DMS79 (cell line): ENCODE measurements at places on chromosomes 4 and X.

- DNase-seq: no peak
Observed at GRCh38 chr4:26952891-26953290, 92.2 kb downstream of the STIM2 start.

GRCh38 chr4:112312610-112313239 lies 15.6 kb downstream of the ALPK1 start:
- DNase-seq: no peak

DNA sequence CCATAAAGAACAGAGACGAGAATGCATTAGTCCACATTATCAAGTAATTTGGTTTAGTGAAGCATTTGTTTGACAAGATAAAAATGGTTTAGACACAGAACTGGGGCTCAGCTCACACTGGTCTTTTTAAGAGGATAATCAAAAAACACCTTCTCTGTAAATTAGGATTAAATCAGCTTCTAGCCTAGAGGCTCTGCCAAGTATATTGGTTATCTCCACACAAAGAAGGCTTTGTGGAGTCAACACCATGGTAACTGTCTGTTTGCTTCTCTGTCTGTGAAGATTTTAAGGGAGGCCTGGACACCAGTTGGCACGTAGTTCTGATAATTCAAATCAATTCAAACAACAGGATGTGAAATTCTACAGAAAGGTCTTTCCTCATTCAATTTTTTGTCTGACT lies 687.0 kb downstream of the DMD start:
- DNase-seq: no peak

DNA sequence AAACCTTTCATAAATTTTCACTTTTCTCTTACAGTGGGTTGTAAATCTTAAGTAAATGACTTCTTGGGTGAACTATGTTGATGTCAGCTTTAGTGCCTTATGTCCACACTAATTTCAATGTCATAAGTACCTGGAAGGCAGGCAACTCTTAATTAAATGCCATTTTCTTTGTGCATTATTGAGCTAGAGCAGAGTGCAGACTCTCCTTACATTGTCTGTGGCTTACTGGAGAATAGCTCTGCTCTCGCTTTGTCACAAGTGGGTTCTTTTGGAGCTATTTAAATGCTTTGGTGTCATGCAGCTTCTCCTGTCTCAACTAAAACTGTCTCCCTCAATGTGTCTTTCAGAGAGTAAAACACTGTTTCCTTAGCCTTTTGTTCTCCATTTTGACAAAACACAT lies 411.6 kb downstream of the STIM2 start:
- DNase-seq: no peak

DNA sequence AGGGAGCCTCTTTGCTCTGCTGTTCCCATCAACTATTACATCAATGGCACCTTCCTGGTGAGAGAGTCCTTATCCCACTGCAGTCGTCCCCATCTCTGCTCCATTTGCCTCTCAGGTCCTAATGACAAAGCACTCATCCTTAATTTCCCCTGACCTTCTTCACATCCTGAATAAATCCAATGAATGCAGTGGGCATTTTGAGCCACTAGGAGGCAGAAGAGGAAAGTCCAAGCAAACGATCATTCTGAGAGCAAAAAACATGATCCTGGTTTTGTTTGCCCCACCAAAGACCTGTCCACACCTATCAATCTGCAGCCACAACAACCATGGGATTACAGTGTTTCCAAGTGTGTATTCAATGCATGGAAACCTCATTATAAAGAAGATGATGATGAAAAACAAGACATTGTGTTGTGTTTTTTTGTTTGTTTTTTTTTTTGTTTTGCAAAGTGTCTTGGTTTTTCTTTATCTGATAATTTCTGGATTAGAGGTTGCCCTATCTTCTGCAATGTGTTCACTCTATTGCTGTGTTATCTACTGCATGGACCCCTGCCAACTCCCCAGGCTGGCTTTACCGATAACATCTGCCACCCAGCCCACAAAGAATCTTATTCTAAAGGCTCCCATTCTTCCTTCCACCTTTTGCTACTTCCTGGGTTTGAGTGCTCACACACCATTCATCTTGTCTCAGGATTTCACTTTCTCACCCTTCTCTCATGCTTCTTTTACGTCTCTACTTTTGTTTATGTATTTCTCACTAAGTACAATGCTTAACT lies 207.2 kb downstream of the NLGN4X start:
- DNase-seq: no peak

DNA sequence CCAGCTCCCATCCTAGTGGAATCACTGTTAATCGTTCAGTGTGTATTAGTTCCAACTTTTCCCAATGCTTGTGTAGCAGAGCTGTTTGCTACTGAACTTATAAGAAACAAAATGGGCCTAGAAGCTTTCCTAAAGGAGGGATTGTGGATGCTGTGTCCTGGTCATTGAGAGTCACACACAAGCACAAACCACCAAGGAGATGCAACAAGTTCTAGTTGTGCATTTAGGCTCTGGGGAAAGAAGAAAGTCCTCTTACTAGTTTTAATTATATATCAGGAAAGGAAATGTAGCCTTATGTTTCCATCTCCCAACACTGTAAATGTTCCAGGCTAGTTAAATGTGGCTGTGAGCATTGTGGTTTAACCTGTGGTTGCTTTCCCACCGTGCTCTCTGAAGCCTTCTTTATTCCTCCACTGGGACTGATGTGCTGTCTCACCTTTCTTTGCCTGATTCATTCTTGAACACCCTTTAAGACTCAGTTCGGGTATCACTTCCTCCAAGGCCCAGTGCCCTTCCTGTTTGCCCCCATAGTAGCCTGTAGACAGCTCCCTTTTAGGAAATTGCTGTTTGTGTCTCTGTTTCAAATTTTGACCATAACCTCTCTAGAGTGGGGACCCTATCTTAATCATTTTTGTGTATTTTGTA lies 34.3 kb downstream of the ATP10D start:
- DNase-seq: no peak

DNA sequence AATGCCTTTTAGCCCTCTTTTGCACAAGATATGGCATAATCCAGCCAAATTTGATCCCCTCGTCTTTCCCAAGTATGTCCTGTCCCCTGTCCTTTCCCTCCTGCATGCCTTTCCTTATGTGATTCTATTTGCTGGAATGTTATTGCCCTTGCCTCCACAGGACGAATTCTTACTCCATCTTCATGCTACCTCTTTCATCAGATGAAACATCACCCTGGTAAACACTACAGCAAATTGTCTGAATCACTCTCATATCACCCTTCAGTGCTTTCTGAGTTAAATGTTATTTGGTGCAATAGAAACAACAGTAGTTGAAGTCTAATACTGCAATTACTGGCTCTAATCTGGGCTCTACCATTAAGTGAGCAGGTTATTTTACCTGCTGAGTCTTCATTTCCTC lies 52.2 kb upstream of the FAT1 start:
- DNase-seq: no peak

DNA sequence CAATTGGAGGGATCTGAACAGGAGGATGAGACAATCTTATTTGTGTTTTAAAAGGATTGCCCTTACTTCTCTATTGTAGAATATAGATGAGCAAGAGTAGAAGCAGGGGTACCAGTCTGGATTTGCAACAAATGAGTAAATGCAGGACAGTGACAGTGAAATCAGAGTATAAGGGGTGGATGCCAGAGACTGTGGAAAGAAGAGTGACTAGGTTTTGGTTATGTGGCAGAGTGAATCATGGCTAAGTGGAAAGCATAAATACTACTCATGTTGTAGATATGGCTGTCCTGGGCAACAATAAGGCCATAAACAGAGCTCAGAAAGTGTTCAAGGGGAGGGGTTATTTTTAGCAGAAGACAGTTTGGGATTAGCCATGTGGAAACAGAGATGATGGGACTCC lies 6.0 kb upstream of the VSIG4 start:
- DNase-seq: no peak

DNA sequence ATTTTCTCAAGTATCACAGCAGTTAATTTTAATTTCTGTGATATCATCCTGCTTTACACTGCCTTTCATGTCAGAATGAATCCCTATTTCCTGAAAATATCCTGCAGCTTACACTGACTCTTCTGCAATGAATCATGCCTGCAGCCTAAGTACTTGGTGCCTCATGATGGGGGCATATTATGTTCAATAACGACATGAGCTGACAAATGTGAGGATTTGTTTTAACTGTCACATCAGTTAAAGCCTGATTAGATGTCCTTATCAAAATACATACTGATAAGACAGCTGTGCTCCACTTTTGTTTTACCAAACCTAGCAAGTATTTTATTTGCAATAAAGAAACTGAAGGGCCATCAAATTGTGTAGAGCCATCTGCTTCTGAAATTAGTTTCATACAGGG lies 359.9 kb upstream of the AGA start:
- DNase-seq: no peak

DNA sequence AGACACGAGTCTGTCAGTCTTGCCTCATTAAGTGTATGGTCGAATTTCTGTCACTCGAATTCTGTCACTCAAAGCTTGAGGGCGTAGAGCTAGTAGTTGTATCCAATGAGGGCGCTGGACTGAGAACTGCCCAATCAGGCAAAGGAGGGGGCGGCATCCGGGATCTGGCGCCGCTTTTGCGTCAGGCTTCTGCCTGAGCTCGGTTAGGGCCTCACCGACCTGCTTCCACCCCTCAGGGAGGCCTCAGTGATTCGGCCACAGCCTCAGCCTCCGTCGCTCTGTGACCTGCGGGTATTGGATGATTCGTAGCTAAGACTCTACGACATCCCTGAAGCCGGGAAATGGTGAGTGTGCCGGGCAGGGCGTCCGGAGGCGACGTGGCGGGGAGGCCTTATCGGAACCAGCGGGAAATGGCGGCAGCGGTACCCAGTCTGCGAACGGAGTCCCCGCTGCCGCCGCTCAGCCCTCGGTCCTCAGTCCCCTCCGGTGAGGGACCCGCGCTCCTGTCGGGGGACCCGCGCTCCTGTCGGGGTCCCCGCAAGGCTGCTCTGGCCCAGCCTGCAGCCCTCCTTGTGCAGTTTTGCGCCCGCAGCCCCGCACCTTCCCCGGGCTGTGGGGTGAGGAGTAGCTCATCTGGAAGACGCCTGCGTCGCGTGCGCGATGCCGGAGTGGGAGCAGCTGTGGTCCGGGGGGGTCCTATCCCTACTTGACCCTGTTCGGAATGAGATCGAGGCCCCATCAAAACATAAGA lies 88.3 kb downstream of the ZNF718 start:
- no peak for DNase-seq

DNA sequence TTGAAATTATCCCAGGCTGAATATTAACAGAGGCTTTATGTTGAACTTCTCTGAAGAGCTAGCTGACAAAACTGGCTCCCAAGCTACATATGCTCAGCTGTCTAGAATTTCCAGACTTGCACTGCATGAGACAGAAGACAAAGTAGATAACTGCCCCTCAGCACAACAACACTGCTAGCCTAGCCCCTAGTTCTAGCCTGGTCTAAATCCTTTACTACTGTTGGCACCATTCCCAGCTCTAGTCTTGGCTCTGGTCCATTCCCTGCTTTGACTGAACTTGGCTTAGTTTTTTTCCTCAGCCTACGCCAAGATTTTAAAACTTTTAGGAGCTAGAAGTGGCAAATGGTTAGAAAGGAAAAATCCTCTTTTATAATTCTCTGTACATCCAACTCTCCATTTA lies 7.6 kb upstream of the OPHN1 start:
- DNase-seq: peak; percentile 38

DNA sequence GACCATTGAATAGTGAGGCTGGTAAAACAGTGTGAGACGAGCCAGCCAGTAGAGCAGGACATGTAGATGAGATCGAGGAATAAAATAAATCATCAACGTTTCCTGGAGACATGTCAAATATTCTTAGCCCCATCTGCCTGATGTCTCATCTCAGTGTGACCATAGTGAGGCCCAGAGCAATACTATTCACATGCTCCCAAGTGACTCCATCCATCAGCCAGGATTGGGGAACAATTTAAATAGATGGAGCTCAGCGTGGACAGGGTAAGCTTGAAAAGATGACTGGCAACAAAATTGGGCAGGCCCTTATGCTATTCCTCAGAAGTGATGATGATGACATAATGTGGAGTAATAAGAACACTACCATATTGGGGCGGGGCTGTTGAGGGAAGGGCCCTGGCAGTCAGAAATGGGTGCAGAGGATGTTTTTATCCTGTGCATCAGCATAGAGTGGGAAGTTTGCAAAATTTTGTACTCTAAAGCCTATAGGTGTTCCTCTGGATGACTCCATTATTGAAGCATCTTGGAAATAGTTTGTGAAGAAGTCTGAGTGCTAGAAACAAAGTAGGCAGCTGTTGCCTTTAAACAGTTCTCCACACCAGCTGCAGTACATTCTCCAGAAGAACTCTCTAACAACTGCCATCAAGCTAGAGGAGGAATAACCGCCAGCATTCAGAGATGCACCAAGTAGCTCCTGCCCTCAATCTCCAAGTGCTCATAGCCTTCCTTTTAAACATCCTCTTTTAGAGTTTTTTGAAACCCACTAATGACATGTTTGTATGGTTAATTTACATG lies 333.0 kb downstream of the DCHS2 start:
- no peak for DNase-seq

DNA sequence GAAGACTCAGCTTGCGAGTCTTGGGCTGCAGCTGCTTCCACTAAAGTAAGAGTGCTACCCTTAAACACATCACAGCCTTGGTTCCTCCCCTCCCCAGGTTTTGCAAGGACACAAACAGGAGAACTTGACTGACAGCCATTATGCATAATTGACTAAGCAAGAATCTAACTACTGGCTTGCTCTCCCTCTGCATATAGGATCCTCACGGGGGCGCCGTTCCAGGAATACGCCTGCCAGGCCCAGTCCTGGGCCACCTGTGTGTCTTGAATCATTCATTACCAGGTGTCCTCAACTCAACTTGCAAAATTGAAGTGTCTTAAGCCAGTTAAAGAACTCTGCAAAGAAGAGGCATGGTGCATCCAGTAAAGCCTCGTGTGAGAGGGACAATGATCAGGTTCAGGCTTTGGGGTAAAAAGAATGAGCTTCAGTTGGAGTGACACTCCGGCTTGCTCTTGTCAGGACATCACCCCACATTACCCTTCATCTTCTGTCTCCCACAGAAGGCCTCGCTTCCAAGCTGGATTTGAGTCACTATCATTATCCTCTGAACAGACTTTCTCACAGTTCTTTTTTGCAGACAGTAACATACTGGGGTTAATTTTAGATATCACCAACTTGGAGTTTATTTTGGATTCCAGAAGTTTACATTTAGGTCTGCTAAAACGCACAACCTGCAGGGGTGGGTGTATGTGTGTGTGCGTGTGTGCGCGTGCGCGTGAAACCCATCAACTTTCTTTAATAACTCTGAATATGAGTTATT lies 273.5 kb upstream of the HS3ST1 start:
- DNase-seq: no peak

GRCh38 chrX:71222929-71223328 lies at the start of gene GJB1:
Gene GJB1, plus strand, starts transcription at chrX:71223224. Its CDS starts 484 bp downstream, at chrX:71223708.
- no peak for DNase-seq
